ENCODE measurements at places on chromosomes 3 and 15.

GRCh38 chr3:100125161-100125938 is 11.0 kb upstream of the FILIP1L start:
- DNase-seq = no peak

- DNase-seq = no peak
These were observed 1.9 kb upstream of the SPPL2A start for GRCh38 chr15:50767332-50767861.

GRCh38 chr3:72907131-72907711 is 19.4 kb downstream of the GXYLT2 start:
- no peak for DNase-seq

- no peak for DNase-seq
These were observed 14.6 kb downstream of the HDAC11 start for GRCh38 chr3:13494463-13495350.

DNA sequence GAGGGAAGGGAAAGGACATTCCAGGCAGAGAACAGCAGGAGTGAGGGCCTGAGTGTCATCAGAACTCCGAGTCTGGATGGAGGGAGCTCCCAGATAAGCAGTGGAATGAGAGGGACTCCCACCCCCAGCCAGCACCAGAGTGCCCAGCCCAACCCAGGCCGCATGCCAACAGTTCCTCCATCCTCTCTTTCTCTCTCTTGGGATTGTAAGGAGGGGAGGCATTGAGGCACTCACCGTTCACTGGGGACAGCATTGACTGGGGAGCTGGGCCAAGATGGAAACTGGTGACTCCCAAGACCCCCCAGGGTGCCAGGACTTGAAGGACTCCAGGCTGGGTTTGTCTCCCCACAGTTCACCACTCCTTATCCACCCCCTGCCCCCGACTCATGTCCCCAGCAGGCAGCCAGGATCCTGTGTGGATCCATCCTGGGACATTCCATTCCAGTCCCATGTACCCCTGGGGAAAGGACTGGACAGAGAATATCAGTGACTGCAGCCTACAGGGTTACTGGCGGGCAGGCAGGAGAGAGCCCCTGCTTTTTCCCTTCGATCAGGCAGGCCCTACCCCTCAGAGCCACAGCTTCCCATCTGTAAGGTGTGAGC is 15.7 kb downstream of the PTH1R start:
- DNase-seq = no peak

DNA sequence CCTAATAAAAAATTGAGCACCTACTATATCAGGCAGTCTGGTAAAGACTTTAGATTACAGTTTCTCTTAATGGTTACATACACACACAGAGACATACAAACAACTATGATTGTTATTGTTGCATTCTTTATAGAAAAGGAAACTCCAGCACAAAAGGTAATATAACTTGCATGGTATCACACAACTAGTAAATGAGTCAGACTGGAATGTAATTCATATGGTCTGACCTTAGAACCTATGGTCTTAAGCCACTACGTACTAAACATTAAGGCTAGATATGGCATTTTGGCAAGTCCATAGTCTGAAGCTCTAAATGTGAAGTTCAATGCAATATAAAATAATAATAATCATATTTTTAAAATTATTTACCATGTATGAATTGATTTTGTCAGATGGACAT is 380.6 kb downstream of the LSAMP start:
- DNase-seq = no peak

- no peak for DNase-seq
These were observed 40.2 kb downstream of the ARPP21 start for GRCh38 chr3:35679409-35680080.

DNA sequence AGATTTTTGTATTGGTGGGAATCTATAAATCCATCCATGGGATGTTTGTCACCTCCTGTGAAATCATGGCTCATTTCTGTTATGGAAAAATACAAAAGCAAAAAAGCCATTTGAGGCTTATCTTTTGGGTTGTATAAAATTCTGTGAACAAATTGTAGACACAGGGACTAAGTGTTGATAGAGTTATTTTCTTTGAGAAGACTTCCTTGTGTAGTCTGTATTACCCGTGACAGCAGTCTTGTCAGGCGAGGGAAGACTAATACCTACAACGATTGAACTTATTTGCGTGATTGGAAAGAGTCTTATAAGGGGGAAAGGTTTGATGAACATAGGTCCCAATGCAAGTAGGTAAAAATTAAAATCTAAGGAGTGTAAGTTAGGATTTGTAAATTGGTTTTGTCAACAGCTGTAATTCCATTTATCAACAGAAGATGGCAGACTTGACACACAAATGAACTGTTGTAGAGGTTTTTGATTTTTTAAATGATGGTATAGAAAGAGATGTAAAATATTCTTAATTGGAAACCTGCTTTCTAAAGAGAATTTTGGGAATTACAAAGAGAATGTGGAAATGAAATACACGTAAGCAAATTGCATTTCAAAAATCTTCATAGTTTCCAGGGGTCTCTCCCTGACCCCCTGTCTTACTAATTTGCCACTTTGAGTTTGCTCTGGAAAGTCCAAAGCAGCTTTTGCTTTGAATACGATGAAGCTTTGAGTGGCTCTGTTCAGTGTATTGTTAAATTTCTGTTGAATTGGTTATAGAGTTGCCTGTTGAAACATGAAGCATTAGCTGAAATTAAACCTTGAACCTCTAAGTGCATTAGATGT is 33.2 kb downstream of the SLC25A26 start:
- DNase-seq = no peak

GRCh38 chr15:100191161-100191560 is 150.6 kb downstream of the ADAMTS17 start:
- DNase-seq = no peak

GRCh38 chr3:159451067-159451466 is 537.6 kb upstream of the IL12A start:
- no peak for DNase-seq

DNA sequence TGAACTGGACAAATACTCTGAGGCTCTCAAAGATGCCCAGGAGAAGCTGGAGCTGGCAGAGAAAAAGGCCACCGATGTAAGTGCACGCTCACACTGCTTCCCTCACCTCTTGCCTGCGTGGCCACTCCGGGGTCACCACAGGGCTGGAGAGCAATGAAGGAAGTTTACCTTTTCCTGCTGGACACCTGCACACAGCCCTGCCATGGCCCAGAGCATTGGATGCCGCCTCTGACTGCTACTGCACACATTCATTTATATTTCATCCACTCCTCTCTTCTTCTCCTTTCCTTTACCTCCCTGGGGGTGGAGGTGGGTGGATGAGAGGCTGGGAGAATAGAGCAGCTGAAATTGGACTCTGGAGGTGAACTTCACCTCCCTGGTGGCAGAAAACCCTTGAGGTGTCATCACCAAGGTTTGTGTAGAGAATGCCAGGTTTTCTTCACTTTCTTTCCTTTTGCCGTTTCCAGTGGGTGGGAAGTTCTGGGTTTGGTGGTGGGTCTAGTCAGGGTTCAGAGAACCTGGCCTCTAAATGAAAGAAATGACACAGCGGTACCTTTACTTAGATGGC is 1.6 kb downstream of the TPM1 start:
- DNase-seq = no peak

- DNase-seq = no peak
These were observed 106.0 kb upstream of the CCNL1 start for GRCh38 chr3:157265931-157266330.

- DNase-seq = no peak
These were observed 18.7 kb downstream of the TGM4 start for GRCh38 chr3:44893097-44893496.

DNA sequence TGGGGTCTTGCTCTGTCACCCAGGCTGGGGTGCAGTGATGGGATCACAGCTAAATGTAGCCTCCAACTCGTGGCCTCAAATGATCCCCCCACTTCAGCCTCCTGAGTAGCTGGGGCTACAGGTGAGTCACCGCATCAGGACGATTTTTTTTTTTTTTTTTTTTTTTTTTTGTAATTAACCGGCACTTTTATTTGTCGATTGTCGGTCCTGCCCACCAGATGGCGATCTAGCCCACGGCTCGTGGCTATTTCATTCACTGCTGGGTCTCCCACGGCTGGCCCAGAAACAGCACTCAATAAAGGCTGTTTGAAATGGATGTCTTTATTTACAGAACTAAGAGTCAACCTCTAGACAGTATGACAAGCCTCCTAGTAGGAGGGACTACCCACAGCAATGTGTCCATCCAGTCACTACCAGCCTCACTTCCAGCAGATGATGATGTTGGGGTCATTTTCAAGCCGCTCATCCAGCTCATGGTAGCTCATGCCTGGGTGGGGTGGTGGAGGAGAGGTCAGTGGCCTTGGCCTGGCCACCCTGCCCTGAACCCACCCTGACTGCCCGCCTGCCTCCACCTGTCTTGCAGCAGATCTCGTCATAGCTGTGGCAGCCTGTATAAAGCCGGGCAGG is 1.8 kb upstream of the ZMYND10 start:
- no peak for DNase-seq

GRCh38 chr15:58419803-58420524 is 11.8 kb upstream of the LIPC start:
- no peak for DNase-seq

GRCh38 chr3:87549208-87549607 is 272.8 kb upstream of the POU1F1 start:
- no peak for DNase-seq

DNA sequence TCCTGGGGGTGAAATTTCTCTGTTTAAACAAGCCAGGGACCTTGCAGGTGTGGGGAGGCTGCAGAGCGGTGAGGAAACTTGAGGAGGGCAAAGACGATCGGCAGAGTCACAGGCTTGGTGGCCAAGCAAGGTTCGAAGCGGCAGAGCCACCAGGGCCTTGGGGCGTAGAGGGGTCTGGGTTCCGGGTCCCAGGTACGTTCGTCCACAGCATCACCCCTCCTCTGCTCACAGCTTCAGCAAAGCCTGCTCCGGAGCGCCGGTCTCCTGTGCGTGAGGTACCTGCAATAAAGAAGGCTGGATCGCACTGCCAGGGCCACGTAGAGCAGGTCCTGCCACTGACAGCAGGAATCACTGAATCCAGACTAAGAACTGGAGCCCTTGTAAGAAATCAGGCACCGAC is 66.8 kb upstream of the PCSK6 start:
- DNase-seq = no peak

GRCh38 chr15:30046430-30046829 is 36.3 kb upstream of the GOLGA8J start:
- no peak for DNase-seq

- no peak for DNase-seq
These were observed 58.5 kb downstream of the HRH1 start for GRCh38 chr3:11212784-11213183.

- no peak for DNase-seq
These were observed 80.1 kb upstream of the GBE1 start for GRCh38 chr3:81841540-81841939.

GRCh38 chr3:54746722-54747121 is 181.1 kb downstream of the LRTM1 start:
- DNase-seq = no peak

GRCh38 chr3:13072239-13072599 is 1.0 kb downstream of the IQSEC1 start:
- no peak for DNase-seq

- DNase-seq = no peak
These were observed 23.1 kb upstream of the PDCD7 start for GRCh38 chr15:65156692-65157091.

Data from CMK (cell line).